ENCODE measurements at places on chromosomes 7 and 10. TPM values are rescaled to one million over a fixed set of nuclear protein-coding genes. Genes with fewer than 3 reads are reported as not detected.
A peak's percentile ranks its signal among the peaks of the same experiment; 100 is the strongest.

GRCh38 chr7:127359011-127359410, 33.5 kb downstream of the ZNF800 start:
- no peak for DNase-seq

- no peak for DNase-seq
These were observed 298.3 kb downstream of the CNTNAP2 start for GRCh38 chr7:146414937-146415336.

- DNase-seq = peak; percentile 33
These were observed 49.4 kb downstream of the VCL start for GRCh38 chr10:74047304-74047703.

CDHR3 gene
- total RNA-seq = 0.51 TPM

GDF2 gene
- total RNA-seq = not detected

GNAT3 gene
- not detected for total RNA-seq

DEPP1 gene
- 174 TPM for total RNA-seq

DNA sequence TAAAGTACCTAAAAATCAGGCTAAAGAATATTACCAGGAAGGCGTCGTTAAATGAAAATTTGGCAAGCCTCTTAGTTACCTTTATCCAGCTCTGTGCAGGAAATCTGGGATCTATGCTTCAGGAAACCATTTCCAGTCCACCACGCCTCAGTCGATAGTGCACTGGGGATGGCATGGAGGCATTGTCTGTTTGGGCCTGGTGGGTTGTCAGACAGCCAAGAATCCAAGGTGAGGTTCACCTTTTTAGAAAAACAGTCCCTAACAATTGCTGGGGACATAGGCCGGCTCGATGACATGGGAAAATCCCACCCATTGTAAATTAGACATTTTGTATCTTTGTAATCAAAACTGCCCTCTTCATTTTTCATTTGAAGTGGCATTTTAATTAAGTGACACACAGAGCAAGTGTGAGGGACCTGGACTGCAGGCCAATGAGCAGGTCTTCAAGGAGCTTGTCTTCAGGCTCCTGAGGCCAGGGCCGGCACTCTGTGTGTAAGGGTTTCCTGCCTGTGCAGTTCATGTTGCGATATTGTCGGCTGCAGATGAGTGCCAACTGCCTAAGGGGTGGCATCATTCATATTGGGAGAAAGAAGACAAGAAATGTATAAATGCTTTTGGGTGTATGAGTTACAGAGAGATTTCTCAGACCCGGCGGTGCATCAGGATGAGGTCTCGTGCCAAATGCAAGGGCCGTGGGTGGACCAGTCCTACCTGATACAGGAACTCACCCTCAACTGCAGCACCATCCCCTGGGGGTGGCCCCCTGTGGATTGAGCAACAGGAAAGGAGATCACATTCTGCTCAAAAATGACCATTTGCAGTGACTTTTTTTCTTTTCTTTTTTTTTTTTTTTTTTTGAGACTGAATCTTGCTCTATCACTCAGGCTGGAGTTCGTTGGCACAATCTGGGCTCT, 80.8 kb downstream of the PTPRE start:
- peak; percentile 61 for DNase-seq

DNA sequence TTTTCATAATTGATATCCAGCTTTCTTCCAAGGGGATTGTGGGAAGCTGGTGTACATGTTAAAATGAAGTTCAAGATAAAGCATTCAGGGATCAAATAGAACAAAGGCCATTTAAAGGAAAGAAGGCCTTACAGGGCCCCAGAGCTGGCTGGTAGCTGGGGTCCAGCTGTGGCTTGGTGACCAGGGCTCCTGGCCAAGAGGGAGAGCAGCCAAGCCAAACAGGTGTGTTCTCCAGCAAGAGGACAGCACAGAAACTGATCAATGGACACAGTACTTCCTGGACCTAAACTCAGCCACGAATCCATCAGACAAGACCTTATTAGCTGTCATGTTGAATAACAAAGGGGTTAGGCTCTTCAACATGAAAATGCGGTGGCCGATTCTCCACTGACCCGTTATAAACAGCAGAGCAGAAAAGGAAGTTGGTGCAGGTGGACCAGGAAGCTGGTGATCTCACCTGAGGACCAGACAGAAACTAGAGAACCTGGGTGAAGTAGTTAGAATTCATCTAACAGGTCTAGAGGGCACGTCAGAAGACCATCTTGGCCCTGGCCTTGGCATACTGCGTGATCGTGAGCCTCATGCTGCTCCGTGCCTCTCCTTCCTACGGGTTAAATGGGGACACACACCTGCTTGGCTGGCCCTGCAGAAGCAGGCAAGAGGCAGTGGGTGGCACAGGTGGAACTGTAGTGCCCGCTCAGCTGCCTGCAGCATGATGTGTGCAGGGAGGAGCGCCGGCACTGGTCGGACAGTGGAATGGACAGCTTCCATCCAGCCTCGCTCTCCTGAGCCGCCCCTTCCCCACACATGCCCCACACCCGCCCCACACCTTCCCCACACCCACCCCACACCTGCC, 53.8 kb downstream of the PARP12 start:
- no peak for DNase-seq

GRCh38 chr7:116683786-116684185, 11.8 kb downstream of the MET start:
- DNase-seq = no peak

DNA sequence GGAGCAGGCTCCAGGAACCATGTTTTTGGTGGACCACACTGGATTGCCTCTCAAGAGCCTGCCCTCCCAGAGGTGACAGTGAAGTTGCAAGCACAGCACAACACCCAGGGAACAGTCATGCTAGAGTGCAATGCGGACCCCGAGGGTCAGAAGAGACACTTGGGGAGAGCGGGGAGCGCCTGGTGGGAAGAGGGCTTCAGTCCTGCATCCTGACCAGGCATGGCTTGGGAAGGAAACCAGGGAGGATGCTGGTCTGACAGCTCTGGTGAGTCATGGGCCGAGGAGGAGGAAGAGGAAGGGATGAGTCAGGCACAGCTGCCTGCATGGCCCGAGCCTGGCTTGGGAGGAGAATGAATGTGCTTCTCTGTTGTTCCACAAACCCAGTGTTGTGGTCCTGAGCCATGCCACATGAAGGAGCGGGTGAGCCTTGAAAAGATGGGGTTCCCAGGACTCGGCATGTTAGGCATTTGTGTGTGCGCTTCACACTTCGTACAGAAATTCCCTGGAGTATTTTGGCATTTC, 29.5 kb upstream of the ANKRD2 start:
- peak; percentile 99 for DNase-seq

DNA sequence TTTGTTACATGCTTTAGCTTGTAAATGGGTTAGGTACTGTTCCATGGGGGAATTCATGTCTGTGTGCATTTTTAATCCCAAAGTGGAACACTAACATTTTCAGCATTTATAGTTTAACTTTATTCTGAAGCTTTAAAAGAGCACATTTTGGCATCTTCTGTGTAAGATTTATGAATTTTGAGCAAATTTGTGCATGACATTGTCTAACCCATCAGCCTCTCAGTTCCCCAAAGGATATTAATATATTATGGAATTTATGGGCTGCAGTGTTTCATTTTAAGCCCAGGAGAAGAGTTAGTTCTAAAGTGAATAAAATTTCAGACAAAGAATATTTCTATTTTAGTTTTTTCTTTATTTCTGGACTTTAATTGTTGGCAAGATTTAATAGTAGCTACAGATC, 421.4 kb downstream of the PLXDC2 start:
- DNase-seq = no peak

GRCh38 chr10:33938001-33938400, 603.5 kb upstream of the NRP1 start:
- no peak for DNase-seq

DNA sequence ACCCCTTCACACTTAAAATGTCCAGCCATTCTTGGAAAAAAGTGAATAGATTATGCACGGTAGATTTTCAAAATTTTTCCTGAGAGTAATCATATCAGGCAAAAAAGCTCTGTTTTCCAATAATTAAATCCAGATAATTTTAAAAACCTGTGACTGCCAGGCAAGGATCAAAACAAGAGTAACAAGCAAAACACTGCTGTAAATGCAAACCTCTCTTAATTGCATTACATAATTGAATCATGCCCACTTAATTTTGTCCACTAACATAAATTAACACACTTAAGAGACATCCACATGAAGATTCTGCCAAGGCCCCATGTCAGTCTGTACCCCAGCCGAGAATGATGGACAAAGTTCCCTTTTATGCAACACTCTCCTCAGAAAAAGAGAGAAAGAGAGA, 135.3 kb downstream of the FGFR2 start:
- no peak for DNase-seq

GRCh38 chr10:49539320-49539885, 482 bp upstream of the ERCC6 start:
- peak; percentile 85 for DNase-seq

GRCh38 chr10:27716521-27716920, 29.1 kb downstream of the MKX start:
- DNase-seq = no peak

GRCh38 chr10:120368927-120369326, 88.1 kb upstream of the PLPP4 start:
- DNase-seq = no peak

DNA sequence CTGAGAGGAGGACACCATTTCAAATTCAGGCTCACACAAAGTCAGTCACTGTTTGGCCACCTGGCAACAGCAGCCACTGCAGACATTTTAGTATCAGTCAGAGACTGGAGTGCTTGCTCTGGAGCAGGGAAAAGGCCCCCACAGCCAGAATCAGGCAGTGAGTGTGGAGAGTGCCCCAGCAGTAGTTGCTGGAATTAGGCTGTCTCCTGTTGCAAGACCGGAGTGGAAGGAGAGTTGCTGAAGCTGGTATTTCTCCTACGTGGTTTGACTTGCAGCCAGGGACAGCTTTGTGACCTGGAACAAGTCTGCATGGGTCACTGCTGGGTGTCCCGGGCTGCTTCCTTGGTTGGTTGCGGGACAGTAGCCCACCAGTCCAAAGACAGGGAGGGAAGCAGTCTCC, 78.4 kb upstream of the TMEM168 start:
- no peak for DNase-seq

GRCh38 chr7:130632111-130632510, 36.4 kb downstream of the COPG2 start:
- DNase-seq = peak; percentile 56

SPDYE1 gene
- total RNA-seq = not detected

FAM25A gene
- not detected for total RNA-seq

PON1 gene
- total RNA-seq = not detected

ASZ1 gene
- not detected for total RNA-seq

DNA sequence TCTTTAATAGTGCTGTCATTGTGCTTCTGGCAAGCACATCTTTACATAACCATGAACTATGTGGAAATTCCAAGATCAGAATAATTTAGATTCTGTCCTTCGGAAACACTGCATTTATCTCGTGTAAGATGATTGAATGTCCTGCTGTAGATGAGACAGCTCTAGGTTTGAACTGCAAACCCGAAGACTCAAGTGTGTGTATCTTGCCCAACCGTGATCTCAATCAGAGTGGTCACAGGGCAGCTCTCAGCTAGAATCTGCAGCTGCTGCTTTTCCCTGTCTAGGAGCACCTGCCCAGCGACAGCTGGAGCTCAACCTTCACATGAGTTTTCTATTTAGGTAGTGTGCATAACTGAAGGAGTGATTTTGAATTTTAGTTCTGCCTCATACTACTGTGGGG, 17.5 kb upstream of the KIF20B start:
- DNase-seq = no peak

IQCE gene
- 10.4 TPM for total RNA-seq

VWDE gene
- total RNA-seq = not detected

EPO gene
- not detected for total RNA-seq

DNA sequence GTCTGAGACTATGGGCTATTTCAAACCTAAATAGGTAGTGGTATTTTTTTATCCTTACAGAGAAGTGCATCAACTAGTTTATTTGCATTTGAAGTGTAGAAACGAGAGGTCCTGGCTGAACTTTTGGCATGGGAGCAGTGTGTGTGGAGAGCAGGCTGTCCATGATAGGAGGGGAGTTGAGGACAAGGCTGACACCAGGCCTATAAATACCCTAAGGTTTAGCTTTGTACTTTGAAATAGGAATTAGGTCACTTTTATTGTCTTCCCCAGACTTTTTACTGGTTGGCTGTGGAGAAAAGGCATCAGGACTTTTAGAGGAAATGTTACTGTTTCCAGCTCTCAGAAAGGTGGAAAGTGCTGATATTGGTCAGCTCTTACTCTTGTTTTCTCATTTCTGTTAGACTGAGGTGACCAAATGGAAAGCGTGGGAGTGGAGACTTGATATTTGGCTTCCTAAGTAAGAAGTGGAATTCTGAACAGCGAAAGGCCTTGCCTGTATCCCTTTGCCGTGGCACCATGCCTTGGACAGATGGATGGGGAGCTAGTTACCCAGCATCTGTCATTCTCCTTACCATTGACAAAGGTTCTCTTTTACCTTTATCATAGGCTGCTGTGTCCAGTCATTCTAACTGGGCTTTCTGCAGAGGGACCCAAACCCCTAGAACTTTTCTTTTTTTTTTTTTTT, 46.0 kb downstream of the GBF1 start:
- peak; percentile 59 for DNase-seq

DNA sequence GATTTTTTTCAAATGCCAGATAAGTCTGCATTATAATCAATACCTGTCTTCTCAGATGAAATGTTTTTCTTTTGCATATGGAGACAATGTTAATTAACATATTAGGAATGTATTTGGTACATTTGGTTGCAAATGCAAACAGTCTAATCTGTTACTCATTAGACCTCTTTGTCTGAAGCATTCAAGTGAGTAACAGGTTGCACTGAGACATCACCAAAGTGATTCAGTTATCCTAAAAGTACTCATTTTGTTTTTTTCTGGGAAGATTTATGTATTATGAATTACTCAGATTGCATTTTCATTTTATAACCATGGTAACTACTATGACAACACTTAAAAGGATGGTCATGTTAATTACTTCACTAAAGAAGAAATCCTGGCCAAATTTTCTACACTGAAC, 513.6 kb downstream of the HTR7 start:
- DNase-seq = no peak

DNA sequence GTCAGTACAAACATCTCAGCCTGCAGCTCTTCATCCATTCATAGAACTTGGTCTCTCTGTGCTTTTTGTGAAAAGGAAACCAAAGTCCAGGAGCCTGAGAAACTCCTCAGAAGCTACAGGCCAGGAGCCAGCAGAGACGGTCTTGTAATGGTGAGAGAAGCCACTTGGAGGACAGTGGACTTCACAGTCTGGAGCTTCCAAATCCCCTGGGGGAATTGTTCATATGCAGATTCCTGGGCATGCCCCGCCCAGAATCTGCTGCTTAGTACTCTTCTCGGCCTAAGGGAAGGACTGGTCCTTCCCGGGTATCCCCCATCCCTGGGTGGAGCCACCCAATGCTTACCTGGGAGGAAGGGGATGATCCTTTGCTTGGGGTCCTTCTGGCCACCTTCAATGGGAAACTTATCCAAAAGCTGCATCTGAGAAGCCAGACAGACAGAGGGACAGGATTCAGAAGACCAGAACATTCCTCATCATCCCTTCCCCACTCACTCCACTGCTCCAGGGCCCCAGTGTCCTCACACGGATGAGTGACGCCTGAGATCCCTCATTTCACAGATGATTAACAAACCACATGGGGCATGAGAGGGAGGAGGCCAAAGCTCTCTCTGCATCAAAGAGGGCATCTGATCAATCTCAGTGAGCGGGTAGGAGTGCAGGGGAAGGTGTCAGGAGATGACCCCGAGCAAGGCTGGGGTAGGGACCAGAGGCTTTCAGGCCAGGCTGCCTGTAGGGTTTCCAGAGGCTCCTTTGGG, 88.4 kb downstream of the SH3PXD2A start:
- no peak for DNase-seq

ACSM6 gene
- total RNA-seq = not detected

- no peak for DNase-seq
These were observed 3.6 kb downstream of the GIMAP4 start for GRCh38 chr7:150570556-150571465.

GRCh38 chr7:151271699-151272355, 23.3 kb upstream of the SMARCD3 start:
- no peak for DNase-seq
